Suppressor macrophage (primary cell): ENCODE measurements at places on chromosomes 2 and 18.

DNA sequence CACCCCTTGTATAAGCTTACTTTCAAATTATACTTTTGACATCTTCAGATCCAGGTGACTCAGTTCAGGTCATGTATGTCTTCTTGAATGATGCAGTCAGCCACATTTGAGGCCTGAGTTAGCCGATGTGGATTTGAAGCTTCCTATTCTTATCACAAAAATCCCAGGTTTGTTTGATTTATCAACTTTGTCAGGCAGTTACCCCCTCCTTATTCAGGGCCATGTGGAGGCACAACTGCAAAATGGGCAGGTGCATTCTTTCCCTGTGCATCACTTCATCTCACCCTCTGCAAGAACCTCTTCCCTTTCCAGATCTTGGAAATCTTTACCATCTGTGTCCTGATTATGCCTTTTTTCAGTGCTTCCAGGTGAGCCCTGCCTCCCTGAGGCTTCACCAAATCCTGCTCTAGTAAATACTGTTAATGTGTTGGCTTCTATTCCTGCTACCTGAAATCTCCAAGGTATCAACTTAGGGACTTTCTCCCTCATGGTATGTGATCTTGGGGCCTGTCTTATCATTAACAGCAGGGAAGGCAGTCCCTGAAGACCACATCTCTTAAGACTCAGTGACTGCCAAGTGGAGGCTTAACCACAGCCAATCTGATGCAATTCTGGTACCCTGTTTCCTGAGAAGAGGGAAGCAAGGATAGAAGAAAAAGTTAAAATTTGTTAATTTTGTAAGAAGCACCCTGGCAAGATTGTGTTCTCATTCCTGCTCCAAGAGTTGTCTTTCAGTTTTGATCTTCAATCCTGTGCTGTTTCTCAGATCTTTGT is 9.4 kb upstream of the ARHGAP28 start:
- no peak for DNase-seq

GRCh38 chr2:170365686-170366085 is 187.7 kb downstream of the MYO3B start:
- no peak for DNase-seq

DNA sequence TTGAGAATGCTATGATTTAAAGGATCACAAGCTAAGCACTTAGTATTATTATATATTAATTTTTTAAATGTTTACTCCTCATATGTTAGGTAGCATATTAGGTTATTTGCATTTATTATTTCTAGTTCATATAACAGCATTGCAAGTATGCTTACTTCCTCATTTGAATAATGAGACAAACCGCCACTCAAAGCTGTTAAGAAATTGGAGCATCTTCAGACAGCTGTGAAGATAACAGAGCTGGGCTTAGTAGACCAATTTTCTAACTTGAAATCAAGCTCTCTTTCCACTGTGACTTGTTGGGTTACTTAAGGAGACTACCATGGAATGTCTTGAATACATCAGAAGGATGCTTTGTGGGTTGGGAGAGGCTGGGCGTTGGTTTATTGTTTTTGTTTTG is 139.3 kb downstream of the ASXL3 start:
- DNase-seq: no peak

DNA sequence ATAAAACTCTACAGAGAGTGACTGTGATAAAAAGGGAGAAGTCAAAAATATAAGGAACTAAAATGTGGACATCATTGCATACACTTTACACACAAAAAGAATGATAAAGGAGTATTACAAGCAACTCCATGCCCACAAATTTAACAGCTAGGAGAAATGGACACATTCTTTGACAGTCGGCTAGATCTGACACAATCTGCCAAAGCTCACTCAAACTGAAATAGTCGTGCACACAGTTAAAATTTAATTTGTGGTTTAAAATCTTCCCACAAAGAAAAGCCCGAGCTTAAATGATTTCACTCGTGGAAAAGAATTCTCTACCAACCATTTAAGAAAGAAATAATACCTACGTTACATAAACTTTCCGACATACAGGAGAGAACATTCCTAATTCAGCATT is 132.4 kb downstream of the ZAP70 start:
- no peak for DNase-seq

DNA sequence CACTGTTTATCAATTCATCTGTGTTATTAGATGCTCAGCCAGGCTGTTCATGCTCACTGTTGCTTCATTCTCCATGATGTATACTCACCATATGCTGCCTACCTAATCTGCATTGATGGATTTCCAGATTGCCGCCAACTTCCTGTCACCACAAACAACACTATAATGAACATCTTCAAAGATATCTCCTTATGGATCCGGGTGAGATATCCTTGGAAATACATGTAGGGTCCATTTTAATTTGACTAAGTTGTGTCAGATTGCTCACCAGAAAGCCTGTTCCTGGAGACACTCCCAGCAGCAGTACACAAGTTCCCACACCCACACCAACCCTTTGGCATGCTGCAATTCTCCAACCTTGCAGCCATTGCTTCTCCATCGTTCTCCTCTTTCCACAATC is 547.5 kb upstream of the TNP1 start:
- no peak for DNase-seq

DNA sequence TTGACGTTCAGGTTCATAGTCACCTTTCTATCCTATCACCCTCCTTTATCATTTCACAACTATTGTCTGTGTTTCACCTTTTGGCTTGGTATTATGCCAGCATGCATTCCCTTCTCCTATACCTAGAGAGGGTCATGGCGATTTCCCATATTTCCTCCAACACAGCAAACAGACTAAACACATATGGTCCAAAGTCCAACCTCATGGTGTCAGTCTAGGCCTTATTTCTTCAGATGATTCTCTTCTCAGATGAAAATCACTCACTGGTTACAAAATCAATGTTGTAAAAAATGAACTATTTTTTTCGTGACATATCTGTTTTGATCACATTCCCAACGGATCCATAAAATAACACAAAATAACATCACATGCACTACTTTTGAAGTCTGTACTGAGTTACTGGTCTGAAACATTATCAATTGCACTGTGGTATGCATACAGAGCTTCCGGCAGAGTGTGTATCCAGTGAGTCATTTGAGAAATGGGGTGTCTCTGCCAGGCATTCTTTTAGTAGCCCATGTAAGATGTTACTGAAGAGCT is 204.8 kb upstream of the GALNT5 start:
- DNase-seq: no peak

DNA sequence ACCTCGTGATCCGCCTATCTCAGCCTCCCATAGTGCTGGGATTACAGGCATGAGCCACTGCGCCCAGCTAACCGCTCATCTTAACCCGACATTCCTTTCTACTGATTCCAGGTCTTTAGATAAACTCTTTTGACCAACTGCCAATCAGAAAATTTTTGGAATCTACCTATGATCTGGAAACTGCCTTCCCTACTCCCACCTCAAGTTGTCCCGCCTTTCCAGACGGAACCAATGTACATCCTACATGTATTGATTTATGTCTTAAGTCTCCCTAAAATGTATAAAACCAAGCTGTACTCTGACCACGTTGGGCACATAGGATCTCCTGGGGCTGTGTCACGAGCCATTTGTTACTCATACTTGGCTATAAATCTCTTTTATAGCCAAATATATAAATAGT is 3.2 kb upstream of the NEU2 start:
- DNase-seq: no peak

DNA sequence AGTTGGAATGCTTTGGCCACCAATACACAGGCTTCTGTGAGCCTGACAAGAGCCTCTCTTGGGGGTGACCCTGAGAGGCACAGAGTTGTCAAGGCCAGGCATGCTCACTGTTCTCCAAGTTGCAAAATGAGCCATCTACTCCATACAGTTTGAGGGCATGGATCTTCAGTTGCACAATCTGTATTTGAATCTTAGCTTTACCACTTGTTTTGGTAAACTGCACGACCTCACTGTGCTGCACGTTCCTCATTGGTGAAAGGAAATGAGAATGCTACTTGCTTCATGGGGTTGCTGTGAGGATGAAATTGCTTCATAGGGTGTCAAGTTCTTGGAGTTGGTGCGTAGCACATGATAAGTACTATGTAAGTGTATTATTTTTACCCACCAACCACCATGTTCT is 12.0 kb upstream of the HAAO start:
- peak; percentile 75 for DNase-seq

GRCh38 chr2:8805278-8806210 is 31.9 kb downstream of the KIDINS220 start:
- DNase-seq: no peak

- no peak for DNase-seq
Observed at GRCh38 chr2:105449076-105449475, 50.2 kb upstream of the FHL2 start.

GRCh38 chr2:43745457-43745856 is 28.4 kb upstream of the DYNC2LI1 start:
- no peak for DNase-seq

DNA sequence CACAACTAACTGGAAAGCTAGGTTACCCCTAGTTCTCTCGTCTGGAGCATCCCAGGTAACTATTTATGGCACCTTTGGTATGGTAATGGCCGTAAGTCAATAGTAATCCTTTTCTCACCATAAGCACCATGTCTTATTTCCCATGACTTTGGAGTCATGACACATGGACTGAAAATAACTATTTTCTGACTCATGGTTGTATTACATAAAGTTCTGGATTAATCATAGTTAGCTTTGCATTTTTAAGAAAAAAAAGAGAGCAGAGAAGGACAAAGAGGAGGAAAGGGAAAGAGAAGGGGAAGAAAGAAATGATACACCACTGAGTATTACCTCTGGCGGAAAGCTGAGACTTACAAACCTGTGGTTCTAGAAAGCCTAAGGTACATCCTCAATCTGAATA is 99.3 kb downstream of the BIN1 start:
- no peak for DNase-seq

DNA sequence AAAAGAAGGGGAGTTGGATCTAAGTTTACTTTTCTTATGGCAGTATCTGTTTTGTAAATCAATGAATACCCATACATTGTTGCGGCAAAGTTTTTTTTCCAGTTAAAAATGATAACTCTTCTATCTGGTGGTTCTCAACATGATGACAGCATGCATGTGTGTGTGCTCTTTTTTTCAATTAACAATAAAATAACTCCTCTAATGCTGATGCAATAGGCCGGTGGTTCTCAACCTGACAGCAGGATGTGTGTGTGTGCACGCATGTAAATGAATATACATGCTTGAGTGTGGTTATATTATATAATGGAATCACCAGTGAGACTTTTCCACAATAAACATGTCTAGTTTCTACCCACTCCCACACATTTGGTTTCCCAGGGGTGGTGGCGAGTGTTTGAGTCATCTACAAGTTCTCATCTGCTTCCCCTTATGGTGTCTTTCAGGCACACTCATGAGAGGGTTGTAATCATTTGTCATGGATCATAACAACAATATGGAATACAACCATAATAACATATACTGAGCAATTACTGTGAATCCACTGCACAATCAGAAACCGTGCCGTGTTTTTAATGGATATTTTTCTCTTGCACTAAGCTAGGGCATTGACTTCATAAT is 31.2 kb downstream of the PARD3B start:
- peak; percentile 20 for DNase-seq

- DNase-seq: no peak
Observed at GRCh38 chr2:66275984-66276383, 158.9 kb upstream of the MEIS1 start.

- no peak for DNase-seq
Observed at GRCh38 chr2:226754821-226755604, 44.6 kb downstream of the IRS1 start.

DNA sequence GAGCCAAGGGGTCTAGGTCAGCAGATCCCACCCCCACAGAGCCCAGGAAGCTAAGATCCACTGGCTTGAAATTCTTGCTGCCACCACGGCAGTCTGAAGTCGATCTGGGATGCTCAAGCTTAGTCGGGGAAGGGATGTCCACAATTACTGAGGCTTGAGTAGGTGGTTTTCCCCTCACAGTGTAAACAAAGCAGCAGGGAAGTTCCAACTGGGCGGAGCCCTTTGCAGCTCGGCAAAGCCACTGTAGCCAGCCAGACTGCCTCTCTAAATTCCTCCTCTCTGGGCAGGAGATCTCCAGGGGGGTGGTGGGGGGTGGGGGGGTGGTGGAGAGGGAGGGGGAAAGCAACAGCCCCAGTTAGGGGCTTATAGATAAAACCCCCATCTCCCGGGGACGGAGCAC is 419.5 kb downstream of the NUP35 start:
- no peak for DNase-seq

GRCh38 chr2:65850695-65851094 is 418.3 kb upstream of the SPRED2 start:
- DNase-seq: no peak

DNA sequence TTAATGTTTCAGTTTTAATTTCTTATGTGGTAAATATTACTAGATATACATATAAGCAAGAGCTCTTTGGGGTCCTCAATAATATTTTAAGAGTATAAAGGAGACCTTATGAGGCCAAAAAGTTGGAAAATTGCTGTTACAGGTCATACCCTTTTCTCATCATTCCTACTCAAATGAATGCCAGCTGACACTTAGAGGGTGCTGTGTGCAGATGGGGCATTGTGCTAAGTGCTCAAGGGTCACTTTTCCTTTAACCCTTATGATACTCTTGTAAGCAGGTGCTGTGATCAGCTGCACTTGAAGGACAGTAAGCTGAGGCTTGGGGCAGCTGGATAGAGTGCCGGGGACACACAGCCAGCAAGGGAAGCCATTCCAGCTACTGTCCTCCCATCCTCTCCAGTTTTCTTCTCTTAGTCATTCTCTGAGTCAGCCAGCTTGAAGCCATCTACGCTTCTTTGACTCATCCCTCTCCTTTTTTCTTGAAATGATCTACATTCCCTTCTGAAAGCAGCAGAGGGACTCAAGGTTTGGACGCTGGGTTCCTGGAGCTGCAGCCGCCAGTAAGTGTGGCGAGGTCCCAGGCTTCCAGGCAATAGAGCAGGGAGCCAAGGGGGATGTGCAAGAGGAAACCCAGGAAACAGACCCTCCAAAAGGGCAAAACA is 42.0 kb upstream of the CREB1 start:
- DNase-seq: peak; percentile 47

- DNase-seq: no peak
Observed at GRCh38 chr2:206920951-206921350, 18.4 kb upstream of the CPO start.

DNA sequence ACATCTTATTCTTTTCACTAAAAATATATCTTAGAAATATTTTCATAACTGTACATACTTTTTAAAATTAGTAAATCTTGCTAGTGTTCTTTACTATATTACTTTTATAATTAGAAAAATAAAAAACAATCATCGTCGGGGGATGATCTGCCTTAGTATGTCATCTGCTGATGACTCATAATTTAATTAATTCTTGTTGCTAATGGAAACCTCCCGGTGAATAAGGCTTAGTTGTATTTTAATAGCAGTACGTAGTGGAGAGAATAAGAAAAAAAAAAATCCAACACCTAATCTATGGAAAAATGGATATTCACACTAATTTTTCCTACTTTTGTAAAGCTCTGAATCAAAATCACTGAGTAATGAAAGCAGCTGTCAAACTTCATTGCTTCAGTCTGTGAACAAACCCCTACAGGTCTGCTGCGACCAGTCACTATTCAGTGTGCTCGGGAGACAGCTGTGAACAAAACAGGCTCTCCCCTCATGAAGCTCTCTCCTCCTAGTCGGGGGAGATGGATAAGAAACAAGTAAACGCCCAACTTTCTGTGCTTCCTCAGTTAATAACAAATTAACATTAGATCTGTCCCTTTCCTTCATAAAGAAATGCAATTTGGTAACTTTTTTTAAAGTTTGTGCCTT is 97.4 kb upstream of the UPP2 start:
- no peak for DNase-seq
